ENCODE measurements at places on chromosomes 5 and 9.

DNA sequence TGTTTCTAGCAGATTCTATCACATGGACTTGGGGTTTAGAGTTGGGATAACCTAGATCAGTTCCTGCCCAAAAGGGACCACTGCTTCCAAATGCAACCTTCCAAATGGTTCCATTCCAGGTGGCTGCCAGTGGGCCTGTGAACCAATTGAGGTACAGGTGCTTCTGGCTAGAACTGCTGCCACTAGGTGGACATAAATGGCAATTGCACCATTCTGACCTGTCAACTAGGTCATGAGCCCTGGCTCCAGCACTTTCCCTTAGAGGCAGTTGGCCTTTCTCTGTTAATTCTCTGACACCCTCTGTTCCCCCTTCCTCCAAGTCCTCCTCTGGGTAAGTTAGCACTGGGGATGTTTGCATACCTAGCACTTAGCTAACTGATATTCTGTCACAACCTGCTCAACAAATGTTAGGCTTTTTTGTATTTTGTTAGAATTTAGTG, 16.6 kb upstream of the HEMGN start:
- peak; percentile 23 for DNase-seq

- no peak for DNase-seq
Observed at GRCh38 chr9:130040984-130041647, 1.9 kb downstream of the FNBP1 start.

GRCh38 chr5:112604732-112605630, 132.7 kb upstream of the APC start:
- no peak for DNase-seq

- DNase-seq, result no peak
Observed at GRCh38 chr5:44568519-44568918, 179.3 kb upstream of the FGF10 start.

GRCh38 chr5:59548807-59549357, 344.6 kb downstream of the PDE4D start:
- no peak for DNase-seq

DNA sequence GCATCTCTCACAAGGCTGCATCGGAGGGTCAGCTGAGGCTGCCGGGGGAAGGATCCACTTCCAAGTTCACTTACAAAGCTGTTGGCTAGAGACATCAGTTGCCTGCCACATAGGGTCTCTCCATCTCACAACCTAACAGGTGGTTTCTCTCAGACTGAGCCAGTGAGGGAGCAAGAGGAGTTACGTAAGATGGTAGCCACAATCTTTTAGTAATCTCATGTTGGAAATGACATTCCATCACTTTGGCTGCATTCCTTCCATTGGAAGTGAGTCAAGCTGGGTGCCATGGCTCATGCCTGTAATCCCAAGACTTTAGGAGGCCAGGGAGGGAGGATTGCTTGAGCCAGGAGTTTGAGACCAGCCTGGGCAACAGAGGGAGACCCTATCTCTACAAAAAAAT, 7.4 kb upstream of the GRK6 start:
- DNase-seq, result no peak

DNA sequence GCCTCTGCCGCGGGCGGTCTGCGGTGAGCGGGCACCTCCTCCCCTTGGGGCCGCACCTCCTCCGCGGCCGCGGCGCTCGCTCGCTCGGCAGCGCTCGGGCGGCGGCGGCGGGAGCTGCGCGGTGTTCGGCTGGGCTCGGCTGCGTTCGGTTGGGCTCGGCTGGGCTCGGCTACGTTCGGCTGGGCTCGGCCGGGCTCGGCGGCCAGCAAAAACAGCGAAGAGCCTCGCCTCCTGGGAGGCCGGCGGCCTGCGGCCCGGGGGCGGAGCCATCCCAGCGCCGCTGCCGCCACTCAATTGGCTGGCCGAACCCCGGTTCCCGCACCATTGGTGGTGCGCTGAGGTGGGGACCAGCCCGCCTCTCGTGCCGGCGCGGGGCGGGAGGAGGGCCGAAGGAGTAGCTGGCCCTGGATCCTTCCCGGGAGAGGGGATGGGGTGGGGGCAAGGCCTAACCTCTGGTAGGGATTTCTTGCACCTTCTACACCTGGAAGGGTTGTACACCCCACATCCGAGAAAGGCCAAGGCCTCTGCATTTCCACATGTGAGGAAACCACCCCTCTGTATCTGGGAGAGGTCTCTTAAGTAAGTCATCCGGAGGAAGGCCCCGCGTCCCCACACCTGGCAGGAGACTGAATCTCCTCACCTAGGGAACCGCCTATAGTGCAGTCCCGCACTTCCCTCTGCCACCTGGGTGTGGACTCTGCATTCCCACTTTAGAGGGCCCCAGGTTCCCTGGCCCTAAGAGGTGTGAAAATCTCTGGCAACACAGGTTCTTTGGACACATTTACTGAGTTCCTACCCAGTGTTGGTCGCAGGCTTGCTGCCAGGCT, at the start of gene ENHO:
Gene ENHO (minus strand): TSS at position 20 of the 827 bp plus-strand sequence. CDS start 1,295 bp downstream, outside the sequence.
- DNase-seq, result peak; percentile 65

GRCh38 chr5:51487952-51488351, 104.7 kb downstream of the ISL1 start:
- no peak for DNase-seq

- no peak for DNase-seq
Observed at GRCh38 chr5:91875196-91875779, 492.2 kb upstream of the ARRDC3 start.

- DNase-seq, result no peak
Observed at GRCh38 chr5:42026446-42026845, 101.4 kb downstream of the FBXO4 start.

DNA sequence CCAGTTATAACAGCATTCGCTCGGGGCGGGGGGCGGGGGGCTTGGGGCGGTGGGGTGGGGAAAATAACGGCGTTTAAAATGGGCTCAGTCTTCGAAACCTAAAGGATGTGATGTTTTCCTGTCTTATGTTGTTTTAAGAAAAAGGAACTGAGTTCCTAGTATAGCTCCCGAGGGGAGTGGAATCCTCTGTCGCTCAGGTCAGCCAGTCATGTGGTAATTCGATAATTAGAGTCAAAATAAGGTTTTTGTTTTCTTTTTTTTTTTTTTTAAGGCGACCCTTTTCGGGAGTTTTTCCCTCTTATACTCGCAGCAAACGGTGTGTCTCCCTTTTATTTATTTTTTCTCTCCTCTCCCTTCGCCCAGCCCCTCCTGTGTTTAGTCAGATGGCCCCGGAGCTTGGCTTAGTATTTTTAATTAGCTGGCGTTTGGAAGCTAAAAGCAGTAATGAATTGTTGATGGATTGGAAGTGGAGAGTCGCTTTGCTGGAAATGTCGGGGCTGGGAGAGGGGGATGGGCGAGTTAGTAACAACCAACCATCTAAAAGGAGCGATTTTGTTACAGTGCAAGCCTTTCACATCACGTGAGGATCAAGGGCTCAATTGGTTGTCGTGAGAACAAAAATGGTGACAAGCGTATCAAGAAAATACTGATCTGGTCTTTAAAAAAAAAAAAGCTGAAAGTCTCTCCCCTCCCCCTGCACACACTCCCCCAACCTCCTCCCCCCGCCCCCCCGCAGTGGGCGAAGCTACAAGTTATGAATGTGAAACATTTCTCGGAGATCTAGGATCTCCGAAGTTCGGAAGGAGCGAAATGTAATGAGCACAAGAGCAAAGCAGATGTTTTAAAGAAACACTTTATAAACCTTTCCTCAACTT, 714 bp upstream of the ZNF608 start:
- no peak for DNase-seq

DNA sequence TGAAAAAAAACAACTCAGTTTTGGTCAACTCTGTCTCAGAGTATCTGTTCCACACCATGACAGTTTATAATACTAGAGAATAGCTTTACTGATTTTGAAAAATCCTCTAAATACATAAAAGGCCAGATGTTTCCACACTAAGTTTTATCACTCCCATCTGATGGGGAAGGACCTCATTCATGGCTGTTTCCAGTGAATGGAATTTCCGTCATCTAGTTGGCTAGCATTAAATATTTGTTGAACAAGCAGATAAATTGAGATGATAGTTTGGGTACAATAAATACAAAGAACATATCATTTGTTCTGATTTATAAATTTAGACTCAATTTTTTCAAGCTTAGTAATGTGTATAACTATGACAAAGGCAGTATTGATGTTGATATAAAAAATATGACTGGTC, 408.5 kb downstream of the PTPRD start:
- no peak for DNase-seq

- DNase-seq, result no peak
Observed at GRCh38 chr5:127650649-127651048, 1.8 kb downstream of the CTXN3 start.

DNA sequence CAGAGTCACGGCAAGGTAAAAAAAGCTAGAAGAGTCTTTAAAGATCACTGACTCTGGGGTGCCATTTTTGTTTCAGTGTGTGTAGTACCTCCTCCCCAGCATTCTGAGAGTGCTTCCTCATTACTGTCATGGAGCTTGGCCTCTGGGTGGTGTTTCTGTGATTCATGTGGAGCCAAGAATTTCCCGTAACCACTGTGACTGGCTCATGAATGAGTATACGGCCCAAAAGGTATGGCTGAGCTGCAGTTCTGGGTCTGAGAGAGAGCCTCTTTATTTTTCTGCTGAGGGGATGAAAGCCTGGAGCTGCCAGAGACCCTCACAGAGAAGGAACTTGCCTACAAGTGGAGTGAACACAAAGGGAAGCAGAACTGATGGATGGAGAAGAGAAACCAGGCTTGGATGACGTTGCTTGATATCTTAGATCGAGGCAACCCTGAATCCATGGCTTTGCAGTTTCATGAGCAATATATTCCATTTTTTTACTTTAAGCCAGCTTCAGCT, 85.6 kb downstream of the PTTG1 start:
- DNase-seq, result no peak

- DNase-seq, result no peak
Observed at GRCh38 chr9:34723141-34723540, 13.2 kb upstream of the CCL21 start.

DNA sequence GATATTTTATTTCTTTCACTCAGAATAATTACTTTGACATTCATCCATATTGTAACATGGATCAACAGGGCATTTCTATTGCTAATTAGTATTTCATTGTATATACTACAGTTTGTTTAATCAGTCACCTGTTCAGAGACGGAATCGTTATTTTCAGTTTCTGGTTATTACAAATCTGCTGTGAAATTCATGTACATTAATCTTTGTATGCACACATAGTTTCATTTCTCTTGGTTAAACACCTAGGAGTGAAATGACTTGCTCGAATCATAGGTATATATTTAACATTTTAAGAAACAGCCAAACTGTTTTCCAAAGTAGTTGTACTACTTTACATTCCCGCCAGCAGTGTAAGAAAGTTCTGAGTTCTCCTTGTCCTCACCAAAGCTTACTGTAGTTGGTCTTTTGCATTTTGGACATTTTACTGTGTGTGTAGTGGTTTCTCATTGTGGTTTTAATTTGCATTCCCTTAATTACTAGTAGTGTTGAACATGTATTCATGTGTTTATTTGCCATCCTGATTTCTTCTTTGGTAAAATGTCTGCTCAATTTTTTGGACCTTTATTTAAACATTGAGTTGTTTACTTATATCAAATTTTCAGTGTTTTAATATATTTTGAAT, 198.2 kb downstream of the SAXO1 start:
- DNase-seq, result no peak

DNA sequence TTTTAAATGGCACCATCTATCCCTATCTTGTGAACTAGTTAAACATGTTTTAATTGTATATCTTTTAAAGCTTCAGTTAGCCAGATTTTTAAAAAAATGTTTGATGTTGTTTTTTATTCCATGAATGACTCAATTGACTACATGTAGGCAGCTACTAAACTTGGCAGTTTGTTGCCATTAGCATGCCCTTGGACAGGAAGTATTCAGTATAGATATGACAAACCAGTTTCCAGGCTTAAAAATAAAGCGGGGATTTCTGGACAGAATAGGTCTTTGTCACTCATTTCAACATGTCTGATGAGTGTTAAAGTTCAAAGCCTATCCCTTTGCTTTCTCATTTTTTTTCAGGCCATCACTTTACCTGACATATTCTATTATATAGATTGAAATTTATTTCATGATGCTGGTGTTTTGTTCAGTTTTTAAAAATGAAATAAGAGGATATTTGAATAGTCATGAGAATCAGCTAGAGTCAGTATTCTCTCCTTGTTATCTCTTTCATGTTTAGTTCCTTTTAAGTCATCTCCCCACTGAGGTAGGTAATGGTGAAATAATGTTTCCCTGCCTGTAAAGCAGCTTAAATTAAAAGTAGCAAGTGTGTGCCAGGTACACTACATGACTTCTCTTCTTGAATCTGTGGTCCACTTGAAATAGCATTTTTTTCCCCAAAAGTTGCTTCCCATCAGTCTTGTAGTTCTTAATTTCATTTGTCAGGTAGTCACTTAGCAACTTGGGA, 11.9 kb downstream of the TNFAIP8 start:
- no peak for DNase-seq

DNA sequence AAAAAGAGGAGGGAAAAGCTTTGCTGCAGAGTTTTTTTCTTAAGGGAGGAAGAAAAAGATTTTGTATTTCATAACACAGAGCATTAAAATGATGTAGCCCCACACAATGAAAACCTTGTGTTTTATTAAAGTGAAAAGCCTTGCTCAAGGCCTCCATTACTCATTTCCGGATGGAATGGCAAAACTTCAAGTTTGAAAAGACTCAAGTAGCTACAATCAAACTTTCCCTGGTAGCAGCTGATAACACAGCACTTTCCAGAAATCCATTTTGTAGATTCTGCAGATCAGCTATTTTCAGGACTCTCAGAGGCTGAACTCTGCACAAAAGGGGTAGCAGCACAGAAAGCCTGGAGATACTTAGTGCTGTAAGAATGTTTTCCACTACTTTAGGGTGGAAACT, 374.8 kb downstream of the NFIB start:
- no peak for DNase-seq

DNA sequence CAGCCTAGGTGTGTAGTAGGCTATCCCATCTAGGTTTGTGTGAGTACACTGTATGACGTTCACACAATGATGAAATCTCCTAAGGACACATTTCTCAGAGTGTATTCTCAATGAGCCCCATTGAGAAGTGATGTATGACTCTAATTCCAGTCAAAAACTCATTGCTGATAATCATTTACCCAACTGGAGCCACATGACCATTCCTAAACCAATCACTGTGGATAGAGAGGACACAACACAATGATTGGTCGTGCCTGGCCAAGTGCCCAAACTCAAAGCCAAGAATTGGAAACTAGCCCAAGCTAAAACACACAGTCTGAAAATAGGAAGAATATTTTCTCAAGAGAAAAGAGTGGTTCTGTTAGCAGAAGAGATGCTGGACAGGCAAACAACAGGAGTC, 191.2 kb downstream of the ZNF462 start:
- DNase-seq, result no peak

GRCh38 chr9:126503333-126504085, 110.2 kb upstream of the LMX1B start:
- no peak for DNase-seq

GRCh38 chr5:40906351-40906751, 2.9 kb upstream of the C7 start:
- DNase-seq, result no peak

GRCh38 chr9:129863059-129863690, 27.9 kb downstream of the USP20 start:
- DNase-seq, result no peak

GRCh38 chr5:105563842-105564241, 2001.3 kb upstream of the NUDT12 start:
- no peak for DNase-seq

DNA sequence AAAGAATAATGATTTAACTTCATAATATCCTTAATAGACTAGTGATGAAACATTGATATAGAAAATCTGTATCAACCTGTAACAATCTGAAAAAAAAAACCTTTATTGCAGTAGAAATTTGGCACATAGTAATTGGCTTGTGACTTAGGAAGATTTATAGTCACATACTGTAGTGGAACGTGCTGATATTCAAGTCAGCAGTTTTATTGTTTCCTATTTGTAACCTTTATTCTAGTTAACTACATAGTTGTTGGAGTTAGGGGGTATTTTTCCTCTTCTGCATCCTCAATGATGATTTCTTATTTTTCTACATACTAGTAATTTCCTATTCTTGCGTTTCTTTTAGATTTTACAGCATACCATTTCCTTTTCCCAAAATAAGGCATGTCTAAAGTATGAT, 14.5 kb upstream of the LRRC70 start:
- DNase-seq, result no peak

Data from stimulated activated CD4-positive, alpha-beta T cell treated with anti-CD3 and anti-CD28 coated beads, Interleukin-1b, Interleukin-23, amount 100 ng/mL, for 1 hour (primary cell).